ENCODE measurements at places on chromosomes 11 and 22. TPM values are rescaled to one million over a fixed set of nuclear protein-coding genes. Genes with fewer than 3 reads are reported as not detected.

TMEM45B gene
- total RNA-seq, result not detected

HOATZ gene
- total RNA-seq, result not detected

MRGPRX4 gene
- not detected for total RNA-seq

ADM2 gene
- 3.0 TPM for total RNA-seq

CNIH2 gene
- total RNA-seq, result not detected

ANO9 gene
- not detected for total RNA-seq

ADAMTS15 gene
- total RNA-seq, result 13.3 TPM
